EH (cell line): ENCODE measurements at places on chromosomes 13 and 19.

DNA sequence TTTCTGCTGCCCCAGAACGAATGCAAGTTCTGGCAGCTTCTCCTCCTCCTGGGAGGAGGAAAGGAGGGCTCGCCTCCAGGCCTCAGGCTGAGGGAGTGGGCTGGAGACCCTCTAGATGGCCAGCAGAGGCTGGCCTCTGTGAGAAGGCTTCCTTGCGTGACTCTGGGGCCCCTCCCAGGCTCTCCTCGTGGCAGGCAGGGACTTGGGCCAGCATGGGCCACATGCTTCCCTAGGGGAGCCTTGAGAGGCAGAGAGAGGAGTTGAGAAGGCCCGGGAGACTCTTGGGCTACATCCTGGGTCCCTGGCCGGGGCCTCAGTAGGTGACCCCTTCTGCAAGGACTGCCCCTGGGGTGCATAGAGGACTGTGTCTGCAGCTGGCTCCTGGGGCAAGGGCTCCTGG, 25.9 kb downstream of the LYL1 start:
- no peak for DNase-seq

DNA sequence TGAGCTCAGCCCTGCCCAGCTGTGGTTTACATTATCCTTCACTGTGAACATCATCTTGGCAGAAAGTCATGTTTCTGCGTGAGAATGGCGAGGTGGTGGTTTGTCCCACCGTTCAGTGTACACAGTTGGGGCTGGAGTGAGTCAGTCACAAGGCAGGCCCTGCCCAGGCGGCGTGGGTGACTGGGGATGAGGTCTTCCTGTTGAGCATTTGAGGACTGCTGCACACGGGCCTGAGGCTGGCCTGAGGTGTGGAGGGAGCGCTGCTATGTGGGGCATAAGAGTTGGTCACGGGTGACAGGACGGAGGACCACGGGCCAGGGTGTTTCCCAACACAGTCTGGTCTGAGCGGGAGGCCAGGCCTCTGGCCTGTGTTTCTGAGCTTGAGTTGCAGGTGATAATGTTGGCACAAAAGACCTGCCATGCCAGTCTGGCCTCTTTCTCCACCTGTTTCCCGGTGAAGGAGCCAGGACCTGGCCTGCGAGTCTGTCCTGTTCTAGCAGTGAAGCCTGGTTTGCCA, 13.4 kb upstream of the C19orf33 start:
- DNase-seq, result peak; percentile 98

DNA sequence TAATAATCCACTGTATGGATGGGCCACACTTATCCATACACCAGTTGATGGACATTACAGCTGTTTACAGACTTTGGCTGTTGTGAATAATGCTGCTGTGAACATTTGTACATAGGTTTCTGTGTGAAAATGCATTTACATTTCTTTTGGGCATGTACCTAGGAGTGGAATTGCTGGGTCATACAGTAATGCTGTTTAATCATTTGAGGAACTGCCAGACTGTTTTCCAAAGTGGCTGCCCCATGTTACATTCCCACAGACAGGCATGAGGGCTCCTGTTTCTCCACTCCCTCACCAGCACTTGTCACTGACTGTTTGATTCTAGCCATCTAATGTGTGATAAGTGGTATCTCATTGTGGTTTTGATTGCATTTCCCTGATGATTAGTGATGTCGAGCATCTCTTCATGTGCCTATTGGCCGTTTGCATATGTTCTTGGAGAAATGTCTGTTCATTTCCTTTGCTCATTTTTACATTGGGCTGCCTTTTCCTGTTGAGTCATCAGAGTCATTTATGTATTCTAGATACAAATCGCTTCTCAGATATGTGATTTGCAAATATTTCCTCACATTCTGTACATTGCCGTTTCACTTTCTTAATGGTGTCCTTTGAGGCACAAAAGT, 12.8 kb downstream of the TMEM255B start:
- DNase-seq, result peak; percentile 46

- DNase-seq, result peak; percentile 71
Measured at GRCh38 chr19:18340990-18341868, 831 bp downstream of the PGPEP1 start.

GRCh38 chr13:44093607-44094564, 214.2 kb downstream of the LACC1 start:
- peak; percentile 1 for DNase-seq

GRCh38 chr13:57629391-57629804, 2.1 kb upstream of the PCDH17 start:
- no peak for DNase-seq
